COR-L47 (cell line): ENCODE measurements at places on chromosomes 7 and 10.

DNA sequence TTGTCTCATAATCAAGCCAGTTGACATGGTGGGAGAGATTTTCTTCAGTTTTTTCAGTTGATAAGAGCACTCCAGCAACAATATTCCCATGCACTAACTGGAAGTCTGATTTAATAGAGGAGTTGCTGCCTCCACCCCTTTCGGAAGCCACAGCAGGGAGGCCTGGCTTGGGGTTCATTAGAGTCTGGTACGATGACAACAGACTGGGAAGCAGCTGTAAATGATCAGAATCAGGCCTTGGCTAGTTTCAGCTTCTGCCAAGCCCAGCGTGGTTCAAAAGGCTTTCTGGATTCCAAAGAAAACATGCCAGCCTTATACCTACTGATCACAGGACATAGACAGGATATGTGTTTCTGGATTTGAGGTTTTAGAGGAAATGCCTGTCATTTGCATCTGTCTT lies 274.0 kb downstream of the CSTF2T start:
- no peak for DNase-seq

GRCh38 chr7:18201350-18201749 lies 173.7 kb upstream of the PRPS1L1 start:
- DNase-seq, result no peak

- no peak for DNase-seq
Observed at GRCh38 chr7:157584420-157584819, 247.6 kb downstream of the DNAJB6 start.

GRCh38 chr10:88493691-88494483 lies 89.2 kb downstream of the RNLS start:
- DNase-seq, result no peak

DNA sequence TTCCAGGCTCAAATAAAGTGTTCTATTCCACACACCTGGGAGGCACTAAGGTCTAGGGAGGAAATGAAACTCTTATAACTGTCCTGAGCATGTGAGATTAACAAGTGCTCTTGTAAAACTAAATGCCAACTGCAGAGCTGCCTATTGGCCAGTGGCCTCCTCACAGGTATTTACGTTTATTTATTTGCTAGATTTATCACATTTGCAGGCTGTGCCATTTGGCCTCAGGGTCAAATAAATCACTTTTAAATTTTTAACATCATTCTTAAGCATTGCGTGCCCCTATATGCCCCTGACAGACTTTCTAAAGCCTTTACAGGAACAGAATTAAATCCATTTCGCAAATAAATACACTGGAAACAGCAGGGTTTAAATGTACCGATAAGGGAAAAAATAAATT lies 381.8 kb upstream of the NFE2L3 start:
- no peak for DNase-seq

- no peak for DNase-seq
Observed at GRCh38 chr7:8146788-8147413, 115.1 kb downstream of the ICA1 start.

GRCh38 chr10:70829543-70829942 lies 13.8 kb downstream of the SGPL1 start:
- no peak for DNase-seq
